ENCODE measurements at places on chromosomes 16 and 17.

DNA sequence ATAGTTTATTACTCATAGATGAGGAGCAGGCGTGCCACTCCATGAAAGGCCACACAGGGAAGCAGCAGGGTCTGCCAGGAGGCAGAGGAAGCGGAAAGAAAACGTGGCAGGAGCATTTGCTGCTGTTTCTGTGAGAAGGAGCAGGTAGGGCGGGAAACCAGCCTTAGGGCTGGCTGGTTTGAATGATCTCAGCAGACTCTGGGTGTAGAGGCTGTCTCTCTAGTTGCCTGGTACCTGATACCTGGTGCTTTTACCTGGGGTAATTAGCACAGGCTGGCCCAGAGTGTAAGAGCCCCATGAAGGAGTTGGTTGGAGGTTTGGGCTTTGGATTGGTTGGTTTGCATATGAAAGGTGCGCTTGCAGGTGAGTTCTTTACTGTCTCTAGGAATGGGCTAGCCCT is 205.0 kb upstream of the CACNG3 start:
- no peak for DNase-seq

- no peak for DNase-seq
These were observed 870 bp upstream of the ITGA3 start for GRCh38 chr17:50055055-50055425.

- no peak for DNase-seq
These were observed 4.2 kb downstream of the CDR2 start for GRCh38 chr16:22370038-22370820.

- no peak for DNase-seq
These were observed 4.6 kb downstream of the ITGA2B start for GRCh38 chr17:44384823-44385286.

DNA sequence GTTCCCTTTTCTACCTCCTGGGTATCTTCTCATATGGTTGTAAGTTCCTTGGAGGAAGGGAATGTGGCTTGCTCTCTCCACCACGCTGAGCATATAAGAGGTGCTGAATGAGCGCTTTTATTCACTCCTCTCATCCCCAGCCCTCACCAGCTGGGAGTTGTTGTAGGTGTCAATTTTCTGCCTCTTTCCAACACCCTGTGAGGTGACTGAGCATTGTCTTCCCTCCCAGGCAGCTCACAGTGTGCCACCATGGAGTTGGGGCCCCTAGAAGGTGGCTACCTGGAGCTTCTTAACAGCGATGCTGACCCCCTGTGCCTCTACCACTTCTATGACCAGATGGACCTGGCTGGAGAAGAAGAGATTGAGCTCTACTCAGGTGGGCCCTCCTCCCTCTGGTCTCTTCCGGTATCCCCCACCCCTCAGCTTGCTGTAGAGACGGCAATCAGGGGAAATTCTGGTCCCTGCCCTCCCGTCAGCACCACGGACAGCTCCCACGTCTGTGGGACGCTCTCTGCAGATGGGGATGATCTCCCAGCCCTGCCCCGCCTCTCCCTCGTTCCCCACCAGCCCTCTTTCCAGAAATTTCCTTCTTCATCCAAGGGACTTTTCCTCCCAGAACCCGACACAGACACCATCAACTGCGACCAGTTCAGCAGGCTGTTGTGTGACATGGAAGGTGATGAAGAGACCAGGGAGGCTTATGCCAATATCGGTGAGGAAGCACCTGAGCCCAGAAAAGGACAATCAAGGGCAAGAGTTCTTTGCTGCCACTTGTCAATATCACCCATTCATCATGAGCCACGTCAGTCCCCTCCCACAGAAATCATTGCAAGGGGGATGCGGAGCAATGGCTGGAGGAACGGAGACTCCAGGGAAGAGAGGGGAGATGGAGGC is 18.3 kb downstream of the CIITA start:
- DNase-seq: no peak

DNA sequence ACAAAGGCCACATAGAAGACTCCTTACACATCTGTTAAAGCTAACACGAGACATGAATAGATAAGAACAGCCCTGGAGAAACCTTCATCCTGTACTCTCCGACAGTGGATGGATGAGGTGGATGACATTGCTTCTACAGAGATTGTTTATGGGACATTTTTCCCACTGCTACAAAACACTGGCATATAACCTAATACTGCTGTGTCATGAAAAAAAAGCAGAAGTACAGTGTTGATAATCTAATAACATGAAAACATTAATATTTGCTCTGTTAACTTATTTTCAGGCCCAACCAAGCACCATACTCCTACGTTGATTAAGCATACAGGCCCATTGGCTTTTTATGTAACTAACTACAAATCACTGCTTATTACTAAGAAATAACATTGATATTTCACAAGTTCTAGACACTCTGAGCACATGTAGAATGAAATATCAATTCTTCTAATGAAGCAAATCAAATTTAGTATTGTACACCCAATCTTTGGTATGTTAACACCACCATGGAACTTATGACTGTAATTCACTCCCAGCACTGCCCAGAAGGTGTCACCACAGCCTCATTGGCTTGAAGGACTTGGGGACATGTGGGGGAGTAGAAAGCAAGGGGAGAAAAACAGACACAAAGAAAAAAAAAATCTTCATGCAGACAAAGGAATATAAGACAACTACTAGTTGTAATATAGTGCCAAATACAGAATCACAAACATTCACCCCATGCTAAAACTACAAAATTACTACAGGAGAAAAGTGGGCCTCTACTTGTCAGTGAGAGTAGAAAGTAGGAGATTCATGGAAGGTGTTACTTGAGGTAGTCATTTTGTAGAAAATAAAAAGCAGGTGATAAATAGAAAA is 330.0 kb upstream of the PMFBP1 start:
- DNase-seq: peak; percentile 49

DNA sequence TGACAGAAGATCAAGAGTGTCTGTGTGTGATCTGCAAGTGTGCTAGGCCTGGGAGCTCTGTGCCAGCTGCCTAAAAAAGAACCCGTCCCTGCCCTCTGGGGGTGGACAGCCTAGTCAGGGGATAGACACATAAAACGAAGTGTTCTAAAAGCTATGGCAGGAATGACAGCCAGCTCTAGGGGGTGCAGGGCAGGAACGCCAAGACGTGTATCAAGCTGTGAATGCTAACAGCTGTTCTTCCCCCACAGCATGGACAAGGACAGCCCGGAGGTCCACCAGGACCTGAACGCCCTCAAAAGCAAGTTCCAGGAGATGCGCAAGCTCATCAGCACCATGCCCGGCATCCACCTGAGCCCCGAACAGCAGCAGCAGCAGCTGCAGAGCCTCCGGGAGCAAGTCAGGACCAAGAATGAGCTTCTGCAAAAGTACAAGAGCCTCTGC is 5.1 kb downstream of the RASD1 start:
- peak; percentile 19 for DNase-seq
